ENCODE measurements at places on chromosomes 12 and 14. TPM values are rescaled to one million over a fixed set of nuclear protein-coding genes. Genes with fewer than 3 reads are reported as not detected.

OAS1 gene
- polyA plus RNA-seq = 9.7 TPM

GRCh38 chr12:88122666-88123065 lies 19.2 kb downstream of the CEP290 start:
- DNase-seq = no peak

- DNase-seq = no peak
Measured at GRCh38 chr14:64811676-64812075, 68.0 kb downstream of the SPTB start.

DNA sequence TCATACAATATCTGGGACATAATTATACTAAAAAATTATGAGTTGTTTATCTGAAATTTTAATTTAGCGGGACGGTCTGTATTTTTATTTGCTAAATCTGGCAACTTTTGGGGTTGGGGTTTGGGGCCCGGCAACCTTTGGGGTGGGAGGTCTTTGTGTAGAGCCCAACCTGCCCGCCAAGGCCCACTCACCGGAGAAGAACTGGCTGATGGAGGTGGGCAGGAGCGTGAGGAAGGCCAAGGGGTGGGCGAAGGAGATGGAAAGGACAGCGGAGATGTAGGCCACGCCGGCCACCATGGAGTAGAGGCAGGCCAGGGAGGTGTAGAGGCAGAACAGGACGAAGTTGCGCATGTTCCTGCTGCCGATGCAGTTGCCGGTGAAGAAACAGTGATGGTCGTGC lies 2.6 kb downstream of the ZDHHC22 start:
- DNase-seq = no peak

DNA sequence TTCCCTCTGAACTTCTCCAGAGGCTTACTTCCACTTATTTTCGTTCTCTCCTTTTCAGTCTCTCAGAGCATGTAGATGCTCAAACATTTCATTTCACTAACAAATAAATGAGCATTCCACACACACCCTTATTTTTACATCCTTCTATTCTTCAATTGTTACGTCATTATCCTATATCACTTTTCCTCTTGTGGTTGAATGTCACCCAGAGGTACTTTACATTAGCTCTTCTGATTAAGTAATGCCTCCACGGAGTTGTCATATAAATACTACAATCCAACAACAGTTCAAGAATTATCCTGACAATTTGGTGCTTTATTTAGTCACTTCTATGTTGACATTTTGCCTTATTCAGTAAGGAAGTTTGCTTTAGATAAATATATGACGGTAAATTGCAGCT lies 18.4 kb downstream of the FAR2 start:
- DNase-seq = no peak

- DNase-seq = no peak
Measured at GRCh38 chr12:3107071-3107583, 29.9 kb downstream of the TSPAN9 start.
